Endothelial cell of umbilical vein (primary cell): ENCODE measurements at places on chromosomes 6 and 20. TPM values are rescaled to one million over a fixed set of nuclear protein-coding genes. Genes with fewer than 3 reads are reported as not detected.

Gene STMN3
- polyA plus RNA-seq = 4.7 and 8.4 TPM in 2 replicates

Gene MDFI
- polyA plus RNA-seq = 74.1 and 81.6 TPM in 2 replicates

GRCh38 chr20:33423141-33423834 is 20.3 kb downstream of the SNTA1 start:
- H3K27ac ChIP-seq = no peak overlapping the region
- no peak overlapping the region for H3K4me3 ChIP-seq
- no peak for DNase-seq
- H3K4me1 ChIP-seq = no peaks in the 10 kb centered on the region
- H3K27me3 ChIP-seq = no peaks in the 10 kb centered on the region
- no peaks in the 10 kb centered on the region for H3K36me3 ChIP-seq

GRCh38 chr20:5731753-5732366 is 18.3 kb upstream of the SHLD1 start:
- no peak overlapping the region for H3K27ac ChIP-seq
- DNase-seq = no peak
- no peaks in the 10 kb centered on the region for H3K4me1 ChIP-seq
- H3K36me3 ChIP-seq = no peaks in the 10 kb centered on the region
- peaks cover 20% of the 10 kb centered on the region for H3K27me3 ChIP-seq

Gene MAFB
- 3.4 and 4.0 TPM in 2 replicates for polyA plus RNA-seq

- no peak overlapping the region for H3K4me3 ChIP-seq
- no peaks in the 10 kb centered on the region for H3K4me1 ChIP-seq
- no peaks in the 10 kb centered on the region for H3K36me3 ChIP-seq
- H3K27me3 ChIP-seq = no peaks in the 10 kb centered on the region
Measured at GRCh38 chr6:160967833-160968232, 23.7 kb upstream of the MAP3K4 start.

Gene CD93
- 180 and 182 TPM in 2 replicates for polyA plus RNA-seq

Gene TRIM38
- polyA plus RNA-seq = 4.6 and 5.1 TPM in 2 replicates

Gene CFAP206
- polyA plus RNA-seq = 0.05 and 0.15 TPM in 2 replicates

Gene WFDC10B
- polyA plus RNA-seq = not detected in 2 replicates

DNA sequence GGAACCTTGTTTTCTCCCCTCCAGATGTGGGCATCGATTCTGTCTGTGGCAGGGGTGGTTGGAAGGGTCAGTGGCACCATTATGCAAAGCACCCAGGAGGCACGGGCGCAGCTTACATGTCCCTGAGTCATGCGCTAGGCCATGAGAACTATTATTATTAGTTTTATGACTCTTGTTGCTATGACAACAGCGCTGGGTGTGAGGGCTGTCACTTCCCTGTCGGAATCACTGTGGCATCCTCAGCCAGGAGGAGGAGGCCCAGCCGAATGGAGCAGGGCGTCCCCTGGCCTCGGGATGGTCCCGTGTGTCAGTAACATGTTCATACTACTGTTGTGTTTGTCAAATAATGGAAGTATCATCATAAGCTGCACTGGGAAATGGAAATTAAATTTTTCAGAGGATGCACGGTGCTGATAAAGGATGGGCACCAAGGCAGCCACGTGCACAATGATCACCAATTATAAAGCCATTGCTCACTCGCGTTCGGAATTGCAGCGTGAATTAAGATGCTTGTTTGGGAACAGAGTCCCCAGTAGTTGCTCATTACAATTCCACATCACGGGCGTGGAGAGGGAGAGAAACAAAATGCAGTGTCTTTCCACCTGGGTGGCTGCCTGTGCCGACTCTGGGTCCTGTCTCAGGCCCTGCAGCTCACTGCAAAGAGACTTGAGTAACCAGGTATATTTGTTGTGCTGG is 247.9 kb downstream of the CDH4 start:
- no peak overlapping the region for H3K27ac ChIP-seq
- no peaks in the 10 kb centered on the region for H3K36me3 ChIP-seq
- no peaks in the 10 kb centered on the region for H3K27me3 ChIP-seq
- no peak for DNase-seq
- no peak overlapping the region for H3K4me3 ChIP-seq

Gene TMEM151B
- polyA plus RNA-seq = 0.03 and 0.05 TPM in 2 replicates

GRCh38 chr20:496126-496696 is 33.9 kb upstream of the TBC1D20 start:
- H3K36me3 ChIP-seq = peaks cover 12% of the 10 kb centered on the region
- no peak for DNase-seq
- no peak overlapping the region for H3K27ac ChIP-seq
- no peaks in the 10 kb centered on the region for H3K27me3 ChIP-seq
- no peaks in the 10 kb centered on the region for H3K4me1 ChIP-seq
- H3K4me3 ChIP-seq = no peak overlapping the region

Gene TMEM200A
- 0.51 and 0.58 TPM in 2 replicates for polyA plus RNA-seq

DNA sequence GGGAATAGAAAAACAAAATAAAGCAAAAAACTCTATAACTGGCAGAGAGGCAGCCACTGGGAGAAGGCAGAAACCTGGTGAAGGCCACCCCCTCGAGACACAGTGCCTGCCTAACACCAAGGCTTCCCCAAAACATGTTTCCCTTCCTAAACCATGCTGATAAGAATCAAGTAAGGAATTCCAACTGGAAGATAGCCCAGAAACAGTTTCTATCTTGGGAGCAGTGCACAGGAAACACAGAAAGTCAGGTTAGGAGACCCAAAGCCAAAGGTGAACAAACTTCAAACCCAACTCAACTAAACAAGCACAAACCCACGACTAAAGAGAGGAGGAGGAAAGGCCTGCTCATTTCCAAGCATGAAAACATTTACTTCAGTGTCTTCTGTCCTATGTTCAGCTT is 433.7 kb upstream of the RGS17 start:
- H3K4me1 ChIP-seq = no peaks in the 10 kb centered on the region
- DNase-seq = no peak
- H3K27me3 ChIP-seq = no peaks in the 10 kb centered on the region

- DNase-seq = no peak
- no peaks in the 10 kb centered on the region for H3K27me3 ChIP-seq
- H3K4me1 ChIP-seq = no peaks in the 10 kb centered on the region
- H3K4me3 ChIP-seq = no peak overlapping the region
- no peak overlapping the region for H3K27ac ChIP-seq
Measured at GRCh38 chr6:128259029-128259724, 261.2 kb downstream of the PTPRK start.

Gene MOG
- polyA plus RNA-seq = not detected in 2 replicates

DNA sequence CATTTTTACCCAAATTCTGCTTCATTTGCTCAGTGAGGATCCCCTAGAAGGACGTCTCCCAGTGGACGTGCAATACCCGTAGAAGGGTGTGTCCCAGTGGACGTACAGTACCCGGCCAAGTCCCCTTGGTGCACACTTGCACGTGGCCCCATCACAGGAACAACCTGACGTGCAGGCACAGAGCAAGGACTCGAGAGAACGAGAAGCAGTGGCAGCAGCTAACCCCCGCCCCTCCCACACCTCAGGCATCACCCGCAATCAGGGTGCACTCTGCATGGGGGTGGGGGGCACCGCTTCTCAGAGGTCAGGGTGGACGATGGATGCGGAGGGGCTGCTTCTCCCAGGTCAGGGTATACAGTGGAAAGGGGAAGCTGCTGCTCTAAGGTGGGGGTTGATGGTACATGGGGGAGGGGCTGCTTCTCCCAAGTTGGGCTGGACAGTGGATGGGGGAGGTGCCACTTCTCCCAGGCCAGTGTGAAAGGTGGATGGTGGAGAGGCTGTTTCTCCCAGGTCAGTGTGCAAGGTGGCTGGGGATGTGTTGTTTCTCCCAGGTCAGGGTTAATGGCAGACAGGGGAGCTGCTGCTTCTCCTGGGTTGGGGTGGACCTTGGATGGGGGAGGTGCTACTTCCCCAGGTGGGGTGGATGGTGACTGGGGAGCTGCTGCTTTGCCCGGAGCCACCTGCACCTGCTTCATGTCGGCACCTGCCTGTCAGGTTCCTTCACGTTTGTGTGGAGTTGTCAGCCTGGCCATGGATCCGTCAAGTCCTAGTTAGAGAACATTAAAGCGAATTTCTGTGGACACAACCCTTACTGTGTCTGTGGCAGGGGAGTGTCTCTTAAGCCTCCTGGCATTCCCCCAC is 1.0 kb upstream of the THBS2 start:
- no peak overlapping the region for H3K27ac ChIP-seq
- no peak overlapping the region for H3K4me3 ChIP-seq
- DNase-seq = no peak
- no peaks in the 10 kb centered on the region for H3K27me3 ChIP-seq
- no peaks in the 10 kb centered on the region for H3K4me1 ChIP-seq

Gene ULBP3
- 5.2 and 7.1 TPM in 2 replicates for polyA plus RNA-seq

- H3K4me3 ChIP-seq = no peak overlapping the region
- no peaks in the 10 kb centered on the region for H3K27me3 ChIP-seq
- H3K4me1 ChIP-seq = peaks cover 33% of the 10 kb centered on the region
- no peak for DNase-seq
- H3K36me3 ChIP-seq = no peaks in the 10 kb centered on the region
Measured at GRCh38 chr6:79373246-79373645, 138.8 kb upstream of the HMGN3 start.

Gene CPNE5
- 49.4 and 55.8 TPM in 2 replicates for polyA plus RNA-seq

Gene SLC17A1
- not detected in 2 replicates for polyA plus RNA-seq

- H3K4me1 ChIP-seq = no peaks in the 10 kb centered on the region
- H3K36me3 ChIP-seq = no peaks in the 10 kb centered on the region
- H3K4me3 ChIP-seq = no peak overlapping the region
- no peaks in the 10 kb centered on the region for H3K27me3 ChIP-seq
- no peak overlapping the region for H3K27ac ChIP-seq
- no peak for DNase-seq
Measured at GRCh38 chr6:158154816-158155215, 13.2 kb downstream of the SERAC1 start.

GRCh38 chr6:4402477-4402976 is 267.2 kb upstream of the ECI2 start:
- H3K4me3 ChIP-seq = no peak overlapping the region
- peak; percentile 36 for DNase-seq

Gene IPCEF1
- polyA plus RNA-seq = 0.01 TPM in 1 of 2 replicates, not detected in the other

- peak overlapping the region; percentile 64 for H3K27ac ChIP-seq
- H3K4me3 ChIP-seq = no peak overlapping the region
- H3K27me3 ChIP-seq = no peaks in the 10 kb centered on the region
- DNase-seq = peak; percentile 31
Measured at GRCh38 chr6:21754891-21755290, 161.3 kb downstream of the SOX4 start.

- H3K4me3 ChIP-seq = no peak overlapping the region
- no peak for DNase-seq
- H3K36me3 ChIP-seq = no peaks in the 10 kb centered on the region
- H3K27ac ChIP-seq = no peak overlapping the region
- peaks cover 4% of the 10 kb centered on the region for H3K4me1 ChIP-seq
Measured at GRCh38 chr6:128358244-128358776, 162.1 kb downstream of the PTPRK start.

Gene SAMD5
- polyA plus RNA-seq = 0.46 and 0.75 TPM in 2 replicates

Gene CBLN4
- not detected in 2 replicates for polyA plus RNA-seq

GRCh38 chr6:169321546-169321945 is 67.9 kb upstream of the THBS2 start:
- H3K4me3 ChIP-seq = no peak overlapping the region
- no peak for DNase-seq
- H3K27me3 ChIP-seq = no peaks in the 10 kb centered on the region
- no peaks in the 10 kb centered on the region for H3K36me3 ChIP-seq

DNA sequence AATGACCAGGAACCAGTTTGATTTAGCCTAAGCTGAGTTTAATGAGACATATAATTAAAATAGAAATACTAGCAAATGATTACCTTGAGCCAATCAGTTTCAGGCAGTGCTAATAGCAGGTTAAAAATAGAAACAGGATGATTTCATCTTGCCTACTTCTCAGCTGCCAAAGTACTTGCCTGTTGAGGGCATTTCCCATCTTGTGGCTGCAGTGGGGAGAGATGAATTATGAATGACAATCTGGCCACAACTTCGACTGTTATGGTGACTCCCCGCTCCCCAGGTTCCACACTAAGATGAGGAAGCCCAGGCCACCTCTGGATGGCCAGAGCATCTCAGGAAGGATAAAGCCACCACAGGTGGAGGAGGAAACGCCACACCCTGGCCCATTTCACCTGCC is 31.3 kb downstream of the MBOAT1 start:
- H3K4me1 ChIP-seq = no peaks in the 10 kb centered on the region
- no peaks in the 10 kb centered on the region for H3K36me3 ChIP-seq
- H3K27me3 ChIP-seq = no peaks in the 10 kb centered on the region
- no peak for DNase-seq
- no peak overlapping the region for H3K4me3 ChIP-seq

DNA sequence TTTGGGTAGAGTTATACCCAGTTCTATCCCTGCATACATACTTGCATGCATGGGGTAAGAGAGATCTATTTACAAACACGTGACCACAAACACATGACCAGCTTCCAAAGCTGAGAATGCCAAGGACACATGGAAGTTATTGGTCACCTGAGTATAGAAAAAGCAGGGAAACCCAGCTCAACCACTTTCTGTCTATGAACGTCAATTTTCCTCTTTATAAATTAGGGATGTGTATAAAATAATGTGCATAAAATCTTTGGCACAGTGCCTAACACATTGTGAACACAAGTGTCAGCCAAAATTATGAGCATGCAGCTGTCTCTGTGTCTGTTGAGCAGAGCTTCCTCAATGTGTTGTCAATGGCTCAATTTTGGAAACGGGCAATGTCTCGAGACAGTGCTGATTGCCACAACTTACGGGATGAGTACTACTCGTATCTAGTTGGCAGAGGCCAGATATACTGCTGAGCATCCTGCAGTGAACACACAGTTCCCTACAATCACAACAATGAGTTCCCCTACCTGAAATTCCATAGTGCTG is 44.9 kb downstream of the TPD52L1 start:
- no peak overlapping the region for H3K4me3 ChIP-seq
- H3K27me3 ChIP-seq = no peaks in the 10 kb centered on the region
- no peaks in the 10 kb centered on the region for H3K36me3 ChIP-seq
- peaks cover 17% of the 10 kb centered on the region for H3K4me1 ChIP-seq
- no peak overlapping the region for H3K27ac ChIP-seq

DNA sequence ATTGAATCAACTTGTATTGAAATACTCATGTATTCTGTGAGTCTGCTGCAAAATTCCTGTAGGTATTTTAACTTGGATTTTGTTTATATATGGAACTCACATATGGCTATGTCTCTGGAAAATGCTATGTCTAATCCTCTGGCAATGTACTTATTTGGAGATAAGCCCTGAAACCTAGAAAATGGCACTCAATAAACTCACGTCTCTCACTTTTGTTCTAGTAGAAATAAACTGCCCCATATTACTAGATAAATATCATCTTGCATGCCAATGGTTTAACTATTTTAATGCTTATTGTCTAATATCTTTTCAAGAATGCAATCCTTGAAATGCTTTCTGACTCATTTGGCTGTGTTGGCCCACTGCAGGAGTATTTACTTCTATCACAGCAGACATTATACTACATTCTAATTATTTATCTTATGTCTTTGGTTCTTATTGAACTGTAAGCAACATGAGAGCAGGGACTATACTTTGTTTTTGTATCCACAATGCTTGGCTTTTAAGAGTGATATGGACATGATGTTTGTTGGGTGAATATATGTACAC is 292.2 kb upstream of the RSPO3 start:
- DNase-seq = no peak
- no peaks in the 10 kb centered on the region for H3K27me3 ChIP-seq
- H3K4me1 ChIP-seq = peaks cover 26% of the 10 kb centered on the region

- peak; percentile 50 for DNase-seq
- H3K4me1 ChIP-seq = no peaks in the 10 kb centered on the region
- no peak overlapping the region for H3K27ac ChIP-seq
- H3K4me3 ChIP-seq = no peak overlapping the region
- H3K27me3 ChIP-seq = no peaks in the 10 kb centered on the region
Measured at GRCh38 chr6:107576852-107577251, 86.9 kb downstream of the SOBP start.

GRCh38 chr6:97850458-97851212 is 567.6 kb upstream of the MMS22L start:
- H3K4me1 ChIP-seq = no peaks in the 10 kb centered on the region
- no peak for DNase-seq
- H3K27ac ChIP-seq = no peak overlapping the region
- no peaks in the 10 kb centered on the region for H3K36me3 ChIP-seq
